Esophagus squamous epithelium (tissue), 5 donors: ENCODE measurements at places on chromosomes 5 and 9.
A peak's percentile ranks its signal among the peaks of the same experiment; 100 is the strongest.

DNA sequence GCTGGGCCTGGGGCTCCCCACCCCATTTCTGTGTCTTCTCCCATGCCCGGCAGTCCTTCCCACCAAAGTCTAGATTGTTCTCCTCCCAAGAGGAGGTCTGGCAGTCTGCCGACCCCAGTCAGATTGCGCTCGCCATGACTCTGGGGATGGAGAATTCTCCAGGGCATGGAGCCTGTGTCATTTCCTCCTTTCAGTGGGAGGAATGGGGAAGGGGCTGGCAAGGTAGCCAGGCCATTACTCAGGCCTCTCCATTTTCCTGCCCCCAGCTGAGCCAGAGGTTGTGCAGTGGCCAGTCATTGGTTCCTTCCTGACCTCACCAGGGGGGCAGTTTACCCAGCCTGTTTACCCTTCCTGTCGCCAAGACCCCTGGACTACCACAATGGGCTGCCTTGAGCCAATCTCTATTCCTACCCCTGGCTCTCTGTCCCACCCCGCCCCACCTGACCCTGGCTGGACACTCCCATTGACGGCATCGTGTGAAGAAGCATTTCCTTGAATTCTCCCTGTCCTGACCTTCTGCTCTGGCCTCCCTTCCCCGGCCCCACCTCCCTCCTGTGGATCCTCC lies 628 bp downstream of the SYNPO start:
- H3K4me1 ChIP-seq: peaks cover 94% of the 10 kb centered on the region
- H3K36me3 ChIP-seq: no peaks in the 10 kb centered on the region
- H3K27me3 ChIP-seq: no peaks in the 10 kb centered on the region
- DNase-seq: no peak
- H3K4me3 ChIP-seq: no peak overlapping the region
- H3K27ac ChIP-seq: peak overlapping the region; percentile 61

DNA sequence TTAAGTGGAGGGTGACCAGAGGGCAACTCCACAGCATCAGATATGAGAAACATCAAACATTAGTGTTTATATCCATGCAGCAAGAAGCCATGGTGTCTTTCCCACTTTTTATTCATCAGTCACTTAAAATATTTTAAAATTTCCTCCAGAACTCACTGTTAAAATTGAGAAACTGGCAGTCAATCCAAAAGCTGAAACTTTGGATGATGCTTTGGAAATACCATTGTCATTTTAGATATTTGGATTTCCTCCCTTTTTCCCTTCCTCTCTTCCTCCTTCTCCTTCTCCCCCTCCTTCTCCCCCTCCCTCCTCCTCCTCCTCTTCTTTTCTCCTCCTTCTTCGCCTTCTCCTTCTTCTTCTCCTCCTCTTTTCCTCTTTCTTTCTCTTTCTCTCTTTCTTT lies 33.1 kb upstream of the NTRK2 start:
- no peak overlapping the region for H3K27ac ChIP-seq
- H3K36me3 ChIP-seq: no peaks in the 10 kb centered on the region
- no peaks in the 10 kb centered on the region for H3K4me1 ChIP-seq

GRCh38 chr5:133564921-133565565 lies 47.3 kb downstream of the FSTL4 start:
- no peak overlapping the region for H3K27ac ChIP-seq
- no peak for DNase-seq
- no peaks in the 10 kb centered on the region for H3K36me3 ChIP-seq
- no peaks in the 10 kb centered on the region for H3K4me1 ChIP-seq

DNA sequence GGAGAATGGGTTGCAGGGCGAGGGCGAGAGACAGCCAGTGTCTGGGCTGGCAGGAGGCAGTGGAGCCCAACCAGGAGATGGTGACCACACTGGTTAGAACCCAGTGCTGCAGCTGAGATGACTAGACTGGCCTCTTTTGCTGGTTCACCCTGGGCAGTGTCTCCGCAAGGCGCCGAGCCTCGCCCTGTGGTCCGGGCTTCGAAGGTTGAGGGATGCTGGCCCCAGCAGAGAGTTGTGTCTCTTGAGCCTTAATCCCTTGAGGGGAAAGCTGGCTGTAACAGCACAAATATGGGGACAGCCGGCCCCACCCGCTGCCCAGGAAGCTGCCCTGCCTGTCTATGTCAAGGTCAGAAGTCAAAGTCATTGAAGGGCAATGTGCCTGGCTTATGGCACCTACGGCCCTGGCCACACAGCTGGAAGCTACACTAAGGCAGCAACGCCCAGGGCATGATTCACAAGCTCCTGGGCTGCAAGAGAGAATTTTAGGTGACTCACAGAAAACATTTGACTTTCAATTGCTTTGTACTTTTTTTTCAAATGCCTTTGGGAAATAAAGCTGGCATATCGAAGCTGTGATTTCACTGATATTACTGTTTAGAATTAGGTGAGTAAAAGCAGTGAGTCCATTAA lies 33.3 kb downstream of the NKX2-5 start:
- no peaks in the 10 kb centered on the region for H3K36me3 ChIP-seq
- H3K27me3 ChIP-seq: peaks cover 75% of the 10 kb centered on the region
- no peak overlapping the region for H3K27ac ChIP-seq
- H3K4me1 ChIP-seq: no peaks in the 10 kb centered on the region
- H3K4me3 ChIP-seq: no peak overlapping the region
- no peak for DNase-seq

GRCh38 chr9:6567140-6567591 lies 78.4 kb downstream of the GLDC start:
- no peak overlapping the region for H3K4me3 ChIP-seq
- H3K36me3 ChIP-seq: no peaks in the 10 kb centered on the region
- H3K27ac ChIP-seq: peak overlapping the region; percentile 78
- H3K4me1 ChIP-seq: peaks cover 33% of the 10 kb centered on the region
- H3K27me3 ChIP-seq: no peaks in the 10 kb centered on the region

DNA sequence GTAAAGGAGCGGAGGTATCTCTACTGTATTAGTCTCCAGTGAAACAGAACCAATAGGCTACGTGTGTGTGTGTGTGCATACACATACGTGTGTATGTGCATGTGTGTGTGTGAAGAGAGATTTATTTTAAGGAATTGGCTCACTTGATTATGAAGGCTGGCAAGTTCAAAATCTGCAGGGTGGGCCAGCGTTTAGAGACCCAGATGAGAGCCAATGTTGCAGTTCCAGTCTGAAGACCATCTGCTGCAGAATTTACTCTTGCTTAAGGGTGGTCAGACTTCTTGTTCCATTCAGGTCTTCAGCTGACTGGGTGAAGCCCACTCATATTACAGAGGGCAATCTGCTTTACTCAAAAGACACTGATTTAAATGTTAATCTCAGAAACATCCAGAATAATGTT lies 119.2 kb downstream of the FGF18 start:
- H3K27ac ChIP-seq: no peak overlapping the region
- no peak for DNase-seq
- H3K27me3 ChIP-seq: no peaks in the 10 kb centered on the region
- H3K4me1 ChIP-seq: no peaks in the 10 kb centered on the region
